Activated naive CD4-positive, alpha-beta T cell treated with anti-CD3 and anti-CD28 coated beads, Interleukin-2, amount 50 U/mL, for 72 hours (primary cell): ENCODE measurements at places on chromosomes 5 and 9. TPM values are rescaled to one million over a fixed set of nuclear protein-coding genes. Genes with fewer than 3 reads are reported as not detected.

PHF24 gene
- total RNA-seq, result 0.09 TPM

DNA sequence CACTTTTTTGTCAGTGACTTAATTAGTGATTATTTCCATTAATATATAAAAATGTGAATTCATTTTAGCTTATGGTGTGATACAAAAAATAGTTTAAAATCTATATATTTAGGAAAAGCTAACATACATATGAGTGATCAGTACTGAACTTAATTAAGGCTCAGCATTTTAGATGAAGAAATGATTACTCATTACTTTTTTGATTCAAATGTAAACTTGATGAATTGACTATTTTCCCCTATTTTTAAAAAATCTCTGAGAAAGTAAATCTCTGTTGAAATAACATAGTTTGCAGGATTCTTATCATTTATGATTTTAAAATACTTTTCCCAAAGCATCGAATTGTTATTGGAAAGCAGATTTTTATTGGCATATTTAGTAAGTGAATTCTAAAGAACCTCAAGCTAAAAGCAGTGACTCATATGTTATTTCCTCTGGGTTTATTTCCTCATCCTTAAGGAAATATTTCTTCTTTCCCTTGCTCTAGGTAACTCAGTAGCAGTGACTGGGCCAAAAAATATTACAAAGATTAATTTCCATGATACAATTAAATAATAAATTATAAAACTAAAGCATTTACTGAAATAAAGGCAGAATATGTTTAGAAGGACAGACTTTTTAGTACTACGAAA, 290.6 kb downstream of the FER start:
- DNase-seq, result no peak

- DNase-seq, result no peak
These were observed 32.6 kb upstream of the RANBP3L start for GRCh38 chr5:36334315-36334714.

GRCh38 chr5:177507165-177507564, 2.5 kb downstream of the DOK3 start:
- DNase-seq, result no peak

DNA sequence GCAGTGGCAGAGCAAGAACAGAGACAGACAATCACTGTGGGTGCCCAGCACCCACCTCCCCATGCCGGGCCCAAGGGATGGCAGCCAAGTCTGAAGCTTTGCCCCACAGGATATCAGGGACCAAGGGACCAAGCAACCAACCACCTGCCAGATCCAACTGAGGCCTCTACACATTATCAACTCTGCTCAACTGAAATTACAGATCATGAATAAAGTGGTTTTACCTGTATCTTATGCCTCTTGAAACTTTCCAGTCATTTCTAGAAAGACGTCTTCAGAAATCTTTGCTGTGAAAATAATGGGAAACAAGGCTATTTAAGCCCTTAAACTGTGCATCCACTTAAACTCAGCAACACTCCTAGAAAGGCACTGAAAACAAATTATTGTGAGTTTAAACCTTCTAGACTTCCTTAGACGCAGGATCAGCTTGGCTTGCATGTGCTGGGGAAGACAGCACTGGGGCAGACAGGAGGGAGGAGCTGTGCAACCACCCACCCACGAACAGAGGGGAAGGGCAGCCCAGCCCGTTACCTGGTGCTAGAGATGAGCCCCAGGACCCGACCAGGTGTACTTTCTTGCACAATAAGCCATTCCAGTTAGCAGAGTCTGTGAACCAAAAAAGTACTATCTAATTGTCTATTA, 80.0 kb downstream of the SEMA4D start:
- DNase-seq, result no peak

- DNase-seq, result no peak
These were observed 372.0 kb downstream of the CDH10 start for GRCh38 chr5:24272741-24273140.
